ENCODE measurements at places on chromosomes 3 and 15.
A peak's percentile ranks its signal among the peaks of the same experiment; 100 is the strongest.

- DNase-seq: no peak
Measured at GRCh38 chr15:77616072-77616471, 16.6 kb downstream of the LINGO1 start.

- no peak for DNase-seq
Measured at GRCh38 chr3:12946649-12947316, 105.4 kb upstream of the RPL32 start.

- no peak for DNase-seq
Measured at GRCh38 chr3:194185221-194185620, 49.3 kb downstream of the HES1 start.

- no peak for DNase-seq
Measured at GRCh38 chr3:162643245-162643644, 1146.6 kb downstream of the OTOL1 start.

GRCh38 chr15:96268442-96269204 is 61.9 kb upstream of the NR2F2 start:
- DNase-seq: no peak

DNA sequence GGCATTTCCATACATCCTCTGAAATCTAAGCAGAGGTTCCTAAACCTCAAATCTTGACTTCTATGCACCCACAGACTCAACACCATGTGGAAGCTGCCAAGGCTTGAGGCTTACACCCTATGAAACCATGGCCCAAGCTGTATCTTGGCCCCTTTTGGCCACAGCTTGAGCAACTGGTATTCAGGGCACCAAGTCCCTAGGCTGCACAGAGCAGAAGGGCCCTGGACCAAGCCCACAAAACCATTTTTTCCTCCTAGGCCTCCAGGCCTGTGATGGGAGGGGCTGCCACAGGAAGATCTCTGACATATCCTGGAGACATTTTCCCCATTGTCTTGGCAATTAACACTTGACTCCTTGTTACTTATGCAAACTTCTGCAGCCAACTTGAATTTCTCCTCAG is 54.4 kb upstream of the IL12A start:
- DNase-seq: no peak

DNA sequence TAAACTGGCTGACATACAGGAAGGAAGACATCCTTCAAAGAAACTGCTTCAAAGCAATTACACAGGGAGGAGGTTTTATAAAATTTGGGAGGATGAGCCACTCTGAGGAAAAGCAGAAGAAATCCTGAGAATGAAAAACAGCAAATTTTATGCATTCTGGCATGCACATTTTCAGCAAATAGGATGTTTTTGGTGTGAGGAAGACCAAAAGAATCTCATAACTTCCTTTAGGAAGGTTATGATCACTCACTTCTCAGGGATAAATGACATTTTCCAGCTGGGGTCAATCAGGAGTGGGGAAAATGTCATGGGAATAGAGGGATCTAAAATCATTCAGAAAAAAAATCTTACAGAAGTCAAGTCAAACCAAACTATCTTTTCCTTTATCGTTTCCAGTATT is 371.7 kb upstream of the CNTN6 start:
- no peak for DNase-seq

DNA sequence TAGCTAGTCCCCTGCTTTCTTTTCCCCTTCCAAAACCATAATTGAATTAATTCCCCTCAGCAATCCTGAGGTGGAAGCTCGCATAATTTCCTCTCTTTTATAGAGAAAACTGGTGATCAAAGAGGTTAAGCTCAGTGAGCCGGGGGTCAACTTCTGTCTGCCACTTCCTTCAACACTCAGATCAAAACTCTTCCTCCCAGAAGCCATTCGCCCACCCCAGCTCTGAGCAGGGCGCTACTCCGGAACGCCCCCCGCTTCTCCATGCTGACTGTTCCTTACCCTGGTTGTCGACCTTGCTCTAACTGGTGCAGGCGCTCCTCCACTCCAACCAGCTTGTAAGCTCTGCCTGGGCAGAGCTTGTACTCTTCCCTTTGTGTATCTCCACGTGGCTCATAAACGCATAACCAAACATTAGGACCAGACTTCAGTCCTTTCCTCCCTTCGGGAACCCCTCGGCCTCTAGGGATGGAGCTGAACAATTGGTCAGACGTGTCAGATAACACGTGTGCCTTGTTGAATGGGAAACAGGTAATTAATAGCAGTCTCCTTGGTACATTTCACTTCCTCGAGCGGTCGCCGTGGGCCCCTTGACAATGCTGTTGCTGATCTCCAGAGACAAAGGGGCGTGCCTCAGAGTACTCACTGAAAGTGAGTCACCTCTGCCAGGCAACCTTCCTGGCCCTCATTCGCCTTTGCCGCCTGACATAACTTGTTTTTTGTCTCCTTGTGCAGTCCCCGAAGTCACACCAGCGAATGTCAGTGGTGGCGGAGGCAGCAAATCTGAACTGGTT is 71.8 kb downstream of the IL5RA start:
- DNase-seq: no peak

DNA sequence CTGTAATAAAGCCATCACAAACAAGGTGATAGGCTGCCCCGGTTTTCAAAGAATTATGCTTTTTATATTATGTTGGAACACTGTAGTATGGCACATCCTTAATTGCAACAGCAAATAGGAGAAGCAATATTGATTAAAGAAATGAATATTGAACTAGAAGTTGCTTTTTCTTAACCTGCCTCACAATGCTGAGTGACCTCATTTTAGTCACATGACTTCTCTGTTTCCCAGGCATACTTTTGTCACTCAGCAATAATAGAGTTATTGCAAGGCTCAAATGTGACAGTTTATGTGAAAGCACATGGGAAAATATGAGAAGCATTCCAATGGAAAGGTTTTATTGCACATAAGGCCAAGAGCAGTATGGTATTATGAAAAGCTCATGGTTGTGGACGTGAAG is 400.7 kb downstream of the FGF12 start:
- DNase-seq: no peak

- DNase-seq: no peak
Measured at GRCh38 chr3:124876401-124876878, 10.7 kb downstream of the ITGB5 start.

DNA sequence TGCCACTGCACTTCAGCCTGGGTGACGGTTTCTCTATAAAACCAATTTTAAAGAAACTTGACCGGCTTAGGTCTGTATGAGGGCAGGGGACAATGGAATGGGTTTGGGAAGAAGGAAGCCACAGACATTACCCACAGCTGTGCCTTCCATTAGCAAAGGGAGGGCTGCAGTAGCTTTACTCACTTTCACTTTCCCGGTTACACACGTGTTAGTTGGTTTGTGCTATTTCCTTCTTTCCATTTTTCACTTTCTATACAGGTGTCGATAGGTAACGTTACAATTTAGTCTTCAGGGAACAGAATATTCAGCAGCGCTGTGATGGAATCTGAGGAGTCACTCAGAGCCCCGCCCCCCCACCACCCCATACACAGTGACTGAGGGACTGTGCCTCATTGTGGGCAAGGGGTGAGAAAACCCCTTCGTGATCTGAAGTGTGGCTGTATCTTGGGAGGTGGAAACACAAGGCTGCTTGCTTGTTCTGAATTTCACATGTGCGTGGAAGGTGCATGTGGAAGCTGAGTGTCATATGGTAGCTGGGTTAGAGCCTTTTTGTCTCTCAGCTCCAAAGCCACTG is 44.8 kb upstream of the RPL32 start:
- DNase-seq: peak; percentile 69

DNA sequence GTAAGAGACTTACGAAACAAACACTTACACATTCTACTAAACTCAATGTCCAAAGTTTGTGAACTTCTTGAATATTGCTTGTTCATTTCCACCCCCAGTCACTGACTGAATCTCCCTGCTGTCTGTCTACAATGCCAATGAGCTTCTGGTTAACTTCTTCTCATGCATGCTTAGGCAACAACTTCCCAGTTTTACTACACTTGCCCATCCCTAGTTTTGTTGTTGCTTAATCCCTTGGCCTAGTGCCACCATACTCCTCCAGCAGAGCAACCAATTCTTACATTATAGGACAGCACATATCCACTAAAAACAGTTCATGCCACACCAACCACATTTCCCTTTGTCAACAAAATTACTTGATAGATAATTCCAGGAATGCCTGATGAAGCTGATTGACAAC is 40.9 kb upstream of the CCR2 start:
- DNase-seq: no peak

DNA sequence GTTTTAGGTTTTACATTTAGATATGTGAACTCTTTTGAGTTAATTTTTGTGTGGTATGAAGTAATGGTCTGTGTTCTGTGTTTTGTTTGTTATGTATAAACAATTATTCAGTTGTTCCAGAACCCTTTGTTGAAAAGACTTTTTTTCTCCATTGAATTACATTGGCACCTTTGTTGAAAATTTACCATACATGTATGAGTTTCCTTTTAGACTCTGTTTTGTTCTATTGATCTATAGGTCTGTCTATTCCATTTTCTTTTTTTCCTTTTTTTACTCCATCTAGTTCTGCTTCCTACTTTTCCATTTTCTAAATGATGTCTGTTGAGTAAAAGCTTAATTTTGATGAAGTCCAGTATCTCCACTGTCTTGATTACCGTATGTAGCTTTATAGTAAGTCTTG is 31.4 kb downstream of the ARIH2 start:
- DNase-seq: no peak

Data from B cell (primary cell).